ENCODE measurements at places on chromosomes 7 and 10.

- DNase-seq, result no peak
Observed at GRCh38 chr10:66927971-66928770, 2.3 kb downstream of the LRRTM3 start.

DNA sequence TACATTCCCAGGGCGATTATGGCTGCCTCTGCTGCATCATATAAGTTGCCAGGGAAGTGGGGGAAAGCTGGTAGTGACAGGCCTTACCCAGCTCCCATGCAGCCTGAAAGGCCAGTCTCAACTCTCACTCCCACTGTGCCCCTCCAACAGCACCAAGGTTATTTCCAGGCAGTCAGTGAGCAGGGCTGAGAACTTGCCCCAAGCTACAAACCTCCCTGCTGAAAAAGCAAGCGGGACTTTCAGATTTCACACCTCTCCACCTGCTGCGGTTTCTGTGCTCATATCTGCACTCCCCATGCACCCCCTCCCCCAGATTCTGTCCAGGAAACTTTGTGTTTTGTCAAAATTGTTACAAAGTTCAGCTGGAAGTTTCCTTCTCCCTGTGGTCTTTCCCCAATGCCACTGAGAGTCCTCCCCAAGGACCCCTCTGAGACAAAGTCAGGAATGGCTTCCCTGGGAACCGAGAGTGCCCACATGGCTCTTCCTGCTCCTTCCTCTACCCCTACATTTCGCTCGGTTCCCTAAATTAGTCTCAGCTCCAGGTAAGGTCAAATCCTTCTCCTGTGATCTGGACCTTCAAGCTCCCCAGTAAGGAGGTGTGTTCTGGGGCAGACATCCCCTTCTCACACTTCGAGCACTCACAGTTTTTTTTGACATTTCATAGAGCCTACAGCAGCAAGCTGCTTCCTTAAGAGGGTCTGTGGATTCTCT is 25.3 kb upstream of the WNT2 start:
- no peak for DNase-seq

- DNase-seq, result no peak
Observed at GRCh38 chr10:20489961-20490360, 407.1 kb downstream of the NEBL start.

- DNase-seq, result no peak
Observed at GRCh38 chr7:4659551-4660286, 22.4 kb upstream of the FOXK1 start.

DNA sequence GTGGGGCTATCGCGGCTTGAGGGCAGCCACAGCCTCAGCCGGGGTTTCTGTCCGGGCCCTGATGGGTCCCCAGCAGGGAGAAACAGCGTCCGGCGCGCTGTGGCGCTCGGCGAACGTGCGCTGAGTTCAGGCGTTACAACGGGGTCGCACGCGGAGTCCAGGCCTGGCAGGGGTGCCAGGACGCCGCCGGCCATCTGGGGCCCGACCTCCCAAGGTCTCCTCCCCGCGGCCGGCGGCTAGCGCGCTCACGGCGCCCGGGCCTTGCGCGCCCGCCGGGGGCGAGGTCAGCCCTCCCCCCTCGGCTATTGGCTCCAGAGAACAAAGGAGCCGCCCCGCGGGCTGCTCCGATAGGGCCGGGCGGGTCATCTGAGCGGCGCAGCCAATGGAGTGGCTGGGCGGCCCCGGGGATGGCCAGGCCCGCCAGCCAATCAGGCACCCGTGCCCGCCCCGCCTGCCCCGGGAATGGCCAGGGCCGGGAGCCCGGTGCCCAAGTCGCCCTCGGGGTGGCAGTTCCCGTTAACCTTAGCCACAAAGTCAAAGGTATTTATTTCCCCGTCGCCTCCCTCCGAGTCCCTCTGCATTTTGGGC is at the start of gene ZNF775:
Gene ZNF775 (plus strand): TSS at position 478 of the 588 bp plus-strand sequence. CDS start 9,141 bp downstream, outside the sequence.
- peak; percentile 64 for DNase-seq

GRCh38 chr10:129942936-129943715 is 20.9 kb downstream of the EBF3 start:
- DNase-seq, result no peak

DNA sequence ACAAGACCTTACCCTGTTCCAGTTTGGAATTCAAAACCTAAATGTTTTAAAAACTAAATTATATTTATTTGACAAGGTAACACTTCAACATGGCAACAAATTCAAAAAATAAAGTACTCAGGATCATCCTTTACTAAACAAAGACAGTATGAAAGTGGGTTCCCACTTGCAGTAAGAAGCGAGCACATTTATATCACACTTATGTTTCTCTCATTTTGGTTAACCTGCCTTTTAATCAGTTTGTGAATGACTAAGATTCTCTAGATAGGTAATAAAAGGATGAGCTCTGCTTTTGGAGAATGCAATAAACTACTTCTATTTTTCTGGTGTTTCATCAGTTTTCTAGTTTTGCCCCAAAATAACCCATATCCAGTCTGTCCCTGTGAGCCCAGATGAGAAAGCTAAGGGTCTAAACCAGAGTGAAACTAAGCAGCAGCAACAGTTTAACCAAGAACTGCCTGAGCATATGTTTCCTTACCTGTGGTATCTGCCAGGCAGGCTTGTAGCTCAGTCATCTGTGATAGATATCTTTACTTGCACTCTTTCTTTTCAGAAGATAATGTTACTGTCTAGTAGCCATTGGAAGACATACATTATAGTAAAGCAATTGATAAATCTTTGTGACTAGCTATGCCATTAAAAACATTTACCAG is 64.1 kb downstream of the ABLIM1 start:
- no peak for DNase-seq

- peak; percentile 23 for DNase-seq
Observed at GRCh38 chr7:131106681-131107336, 220.9 kb upstream of the MKLN1 start.

- no peak for DNase-seq
Observed at GRCh38 chr10:103127241-103127640, 65.8 kb downstream of the NT5C2 start.

DNA sequence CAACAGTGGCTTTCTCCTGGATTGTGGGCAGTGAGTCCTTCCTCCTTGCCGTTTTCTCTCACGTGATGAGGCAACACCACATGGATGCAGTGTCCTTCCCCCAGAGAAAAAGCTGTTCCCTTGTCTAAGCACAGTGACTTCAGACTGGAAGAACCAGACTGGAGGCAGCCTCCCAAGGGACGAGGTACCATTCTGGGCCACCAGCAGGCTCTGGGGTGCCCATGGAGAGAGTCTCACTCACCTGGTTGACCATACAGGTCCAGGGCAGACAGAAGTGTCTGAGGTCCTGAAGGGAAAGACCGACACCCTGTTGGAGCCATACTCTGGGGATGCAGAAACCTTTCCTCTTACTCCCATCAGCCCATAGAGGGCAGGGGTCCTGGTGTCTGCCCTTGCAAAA is 69.2 kb upstream of the DOCK1 start:
- DNase-seq, result no peak

DNA sequence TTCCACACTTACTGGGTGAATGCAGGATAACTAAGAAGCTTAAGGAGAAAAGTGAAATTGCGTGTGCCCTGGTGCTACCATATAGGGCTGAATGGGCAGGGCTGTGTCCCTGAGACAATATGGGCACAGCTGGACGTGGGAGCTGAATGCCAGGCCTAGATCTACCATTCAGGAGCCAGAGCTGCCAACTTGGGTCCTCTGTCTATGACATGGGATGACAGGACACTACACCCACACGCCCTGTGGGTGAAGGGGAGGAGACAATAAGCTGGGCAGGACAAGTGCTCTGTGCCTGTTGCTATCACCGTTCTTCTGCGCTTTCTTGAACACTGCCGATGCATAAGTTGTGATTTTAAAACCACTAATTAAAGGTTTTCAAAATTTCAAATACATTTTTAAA is 293.9 kb downstream of the TNS3 start:
- no peak for DNase-seq

DNA sequence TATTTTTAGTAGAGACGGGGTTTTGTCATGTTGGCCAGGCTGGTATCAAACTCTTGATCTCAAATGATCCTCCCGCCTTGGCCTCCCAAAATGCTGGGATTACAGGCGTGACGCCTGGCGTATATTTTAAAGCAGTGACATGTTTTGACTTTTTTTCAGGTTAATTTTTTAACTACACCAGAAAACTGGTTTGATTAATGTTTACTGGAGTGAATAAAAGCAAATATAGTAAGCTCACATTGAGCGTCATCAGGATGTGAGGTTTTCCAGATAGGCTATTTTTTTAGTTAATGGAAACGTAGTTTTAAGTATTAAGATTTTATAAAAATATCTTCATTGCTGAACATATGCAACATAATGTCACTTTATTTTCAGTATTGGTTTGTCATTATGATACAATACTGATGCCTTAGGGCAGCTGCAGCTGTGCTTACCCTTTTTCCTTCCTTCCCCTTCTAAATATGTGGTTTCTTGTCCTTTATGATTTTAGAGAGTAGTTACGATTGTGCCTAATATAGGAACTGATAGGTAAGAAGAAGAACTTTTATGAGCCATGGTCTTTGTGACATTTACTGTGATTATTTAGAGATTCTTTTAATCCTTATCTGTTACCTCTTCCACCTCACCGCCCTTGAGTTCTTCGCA is 37.3 kb downstream of the TMEM60 start:
- no peak for DNase-seq

- DNase-seq, result no peak
Observed at GRCh38 chr7:20795881-20796280, 9.2 kb upstream of the SP8 start.

DNA sequence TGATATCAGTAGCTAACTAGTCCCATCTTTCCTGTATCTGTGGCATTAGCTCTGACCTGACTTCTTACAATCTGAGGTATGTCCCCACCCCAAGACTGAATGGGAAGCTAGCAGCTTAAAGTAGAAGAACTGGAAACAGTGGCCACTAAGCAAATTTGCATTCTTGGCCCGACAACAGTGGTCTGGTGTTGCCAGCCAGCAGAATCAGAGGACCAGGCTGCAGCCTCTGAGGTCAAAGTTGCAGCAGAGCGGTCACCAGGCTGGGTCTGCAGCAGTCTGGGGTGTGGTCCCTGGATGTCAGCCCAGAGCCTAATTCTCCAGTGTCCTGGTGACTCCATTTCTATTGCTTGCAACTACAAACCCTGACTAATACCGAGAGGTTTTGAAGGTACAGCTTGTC is 26.3 kb downstream of the FAM107B start:
- DNase-seq, result no peak

- no peak for DNase-seq
Observed at GRCh38 chr7:158252081-158252836, 335.4 kb downstream of the PTPRN2 start.

DNA sequence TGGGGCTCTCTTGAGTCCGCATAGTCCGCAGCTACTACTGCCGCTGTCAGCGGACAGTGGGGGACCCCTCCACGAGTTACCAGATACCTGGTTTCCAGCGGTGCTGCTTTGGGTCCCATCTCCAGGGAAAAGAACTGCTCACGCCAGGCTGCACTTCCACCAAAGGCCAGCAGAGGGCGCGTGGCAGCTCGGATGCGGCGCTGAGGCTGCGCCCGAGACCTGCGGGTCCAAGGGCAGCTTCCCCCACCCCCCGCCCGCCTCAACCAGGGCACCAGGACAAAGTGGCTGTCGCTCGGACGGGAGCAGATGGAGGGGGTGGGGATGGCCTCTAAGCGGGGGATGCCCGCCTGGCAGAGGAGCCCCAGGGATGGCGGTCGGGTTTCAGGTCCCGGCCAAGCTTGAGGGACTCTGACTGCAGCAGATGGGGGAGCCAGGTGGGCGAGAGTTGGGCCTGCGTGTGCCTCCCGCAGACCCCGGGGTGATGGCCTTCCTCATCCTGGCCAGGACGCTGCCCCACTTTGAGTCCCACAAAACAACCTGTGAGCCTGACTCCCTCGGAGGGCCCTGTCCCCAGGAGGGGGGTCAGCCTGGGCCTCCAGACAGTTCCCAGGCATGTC is 23.8 kb upstream of the ZNF735 start:
- no peak for DNase-seq

GRCh38 chr7:148986742-148987009 is 41.6 kb downstream of the PDIA4 start:
- no peak for DNase-seq

DNA sequence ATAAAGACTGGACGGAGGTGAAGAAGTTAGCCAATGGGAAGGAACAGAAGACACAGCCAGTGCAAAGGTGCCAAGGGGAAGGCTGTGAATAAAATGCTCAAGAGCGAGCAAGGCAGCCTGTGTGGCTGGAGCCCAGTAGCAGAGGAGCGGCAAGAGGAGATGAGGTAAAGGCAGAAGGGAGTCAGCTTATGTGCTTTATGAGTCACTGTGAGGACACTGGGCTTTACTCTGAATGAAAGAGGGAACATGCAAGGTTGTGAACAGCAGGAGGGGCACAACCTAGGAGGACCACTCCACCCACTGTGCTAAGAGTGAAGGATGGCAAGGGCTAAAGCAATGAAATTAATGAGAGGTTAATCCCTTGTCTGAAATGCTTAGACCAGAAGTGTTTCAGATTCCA is 129.0 kb upstream of the ODAD2 start:
- DNase-seq, result no peak

- DNase-seq, result no peak
Observed at GRCh38 chr10:114070710-114071109, 27.0 kb downstream of the ADRB1 start.

GRCh38 chr10:114735946-114736345 is 77.9 kb upstream of the ABLIM1 start:
- DNase-seq, result no peak

GRCh38 chr7:112678626-112679025 is 111.6 kb downstream of the TMEM168 start:
- DNase-seq, result no peak

DNA sequence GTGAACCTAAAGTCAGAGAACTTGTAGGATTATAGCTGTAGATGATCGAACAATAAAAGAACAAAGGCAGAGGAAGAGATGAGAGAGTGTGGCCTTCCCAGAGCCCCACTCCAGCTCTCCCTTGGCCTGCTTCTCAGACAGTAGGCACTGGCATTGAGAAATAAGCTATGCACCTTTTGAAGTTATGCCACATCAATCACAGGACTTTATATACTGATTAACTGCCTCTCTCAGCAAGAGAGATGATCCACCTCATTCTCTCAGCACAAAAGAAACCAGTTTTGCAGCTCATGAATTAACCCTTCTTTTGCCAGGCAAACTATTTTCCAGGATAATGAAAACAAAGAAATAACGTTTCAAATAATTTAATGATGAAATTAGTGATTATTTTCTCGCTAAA is 22.0 kb upstream of the CTTNBP2 start:
- DNase-seq, result no peak

DNA sequence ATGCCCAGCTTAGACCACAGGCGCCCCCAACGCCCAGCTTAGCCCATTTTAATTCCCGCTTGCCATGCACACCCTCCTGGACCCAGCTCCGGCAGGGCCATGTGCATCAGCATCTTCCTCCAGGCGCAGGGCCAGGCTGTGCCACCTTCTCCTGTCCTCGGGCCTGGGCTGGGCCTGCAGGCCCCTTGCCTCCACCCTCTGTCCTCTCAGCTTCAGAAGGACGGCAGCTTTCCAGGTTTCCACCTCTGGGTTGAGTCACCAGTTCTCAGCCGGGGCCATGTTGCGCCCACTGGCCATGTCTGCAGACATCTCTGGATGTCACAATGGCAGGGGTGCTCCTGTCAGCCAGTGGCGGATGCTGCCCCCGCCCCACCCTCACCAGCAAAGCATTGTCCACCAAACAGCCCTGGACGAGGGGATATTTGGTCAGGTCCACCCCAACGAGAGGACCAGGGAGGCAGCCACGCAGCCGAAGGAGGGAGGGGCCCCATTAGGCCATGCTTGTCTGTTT is 59.1 kb upstream of the NKX6-2 start:
- DNase-seq, result no peak

Data from cortex of kidney (tissue), 1 donor.